Calu3 (cell line): ENCODE measurements at places on chromosomes 12 and 14.

DNA sequence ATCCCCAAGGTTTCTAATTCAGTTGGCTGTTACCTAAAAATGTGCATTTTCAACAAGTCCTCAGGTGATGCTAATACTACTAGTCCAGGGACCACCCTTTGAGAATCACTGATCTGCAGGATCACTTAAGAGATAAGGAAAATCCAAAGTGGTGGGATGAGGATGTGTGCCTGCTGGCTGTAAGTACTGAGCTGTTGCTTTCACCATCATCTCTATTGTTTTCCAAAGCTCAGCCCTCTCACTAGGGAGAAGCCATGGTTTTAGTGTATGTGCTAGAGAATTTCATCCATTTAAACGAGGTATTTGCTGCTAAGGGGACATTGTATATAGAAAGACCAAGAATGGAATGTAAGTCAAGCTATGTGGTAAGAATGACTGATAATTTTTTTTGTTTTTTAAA is 202.3 kb downstream of the KIF21A start:
- no peak for DNase-seq

GRCh38 chr14:52124791-52125684 is 56.2 kb upstream of the NID2 start:
- no peak for DNase-seq

DNA sequence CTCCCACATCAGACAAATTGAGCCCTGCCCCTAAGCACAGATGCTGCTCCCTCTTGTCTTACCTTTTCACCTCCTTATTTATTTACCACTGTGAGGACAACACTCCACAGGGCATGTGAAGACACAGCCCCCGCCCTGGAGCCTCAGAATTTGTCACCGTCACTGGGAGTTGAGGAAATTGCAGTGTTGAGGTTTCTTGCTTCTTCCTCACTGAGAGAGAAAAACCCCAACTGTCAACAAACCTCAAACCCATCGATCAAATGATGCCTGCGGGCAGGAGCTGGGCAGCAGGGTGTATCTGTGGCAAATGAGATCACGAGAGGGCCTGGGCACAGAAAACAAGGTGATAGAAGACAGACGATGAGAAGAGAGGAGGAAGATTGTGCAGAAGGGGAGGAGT is 30.5 kb upstream of the PLEKHG3 start:
- DNase-seq: no peak

- no peak for DNase-seq
Measured at GRCh38 chr14:91021991-91022621, 38.3 kb downstream of the RPS6KA5 start.

DNA sequence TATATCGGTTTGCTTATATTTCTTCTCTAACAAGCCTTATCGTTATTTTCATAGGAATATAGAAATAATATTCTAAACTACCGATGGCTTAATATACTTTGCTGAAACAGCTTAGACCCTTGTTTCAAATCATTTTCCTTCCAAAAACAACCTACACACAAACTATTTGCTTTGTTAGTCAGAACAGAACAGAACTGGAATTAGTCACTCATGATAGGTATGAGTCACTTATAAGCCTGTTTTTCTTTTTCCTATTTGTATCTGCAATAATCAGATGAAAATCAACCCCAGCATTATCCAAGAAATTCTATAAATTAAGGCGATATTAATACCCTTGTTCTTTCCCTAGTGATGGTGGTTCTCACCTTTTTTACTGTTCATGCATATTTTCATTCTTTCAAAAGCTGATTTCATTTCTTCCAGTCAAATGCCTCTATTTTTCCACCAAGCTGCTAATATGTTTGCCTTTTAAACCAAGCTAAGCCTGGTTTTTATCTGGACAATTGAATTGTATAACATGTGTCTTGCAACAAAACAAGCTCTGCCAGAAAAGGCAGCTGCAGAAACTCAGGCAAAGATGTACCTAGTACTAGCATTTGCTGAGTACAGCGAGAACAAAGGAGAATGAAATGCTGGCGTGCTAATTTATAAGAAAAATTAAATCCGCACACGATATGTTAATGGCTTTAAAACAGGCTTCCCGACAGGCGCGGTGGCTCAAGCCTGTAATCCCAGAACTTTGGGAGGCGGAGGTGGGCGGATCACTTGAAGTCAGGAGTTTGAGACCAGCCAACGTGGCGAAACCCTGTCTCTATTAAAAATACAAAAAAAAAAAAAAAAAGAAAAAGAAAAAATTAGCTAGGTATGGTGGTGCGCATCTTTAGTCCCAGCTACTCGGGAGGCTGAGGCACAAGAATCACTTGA is 1418.2 kb downstream of the AACS start:
- no peak for DNase-seq

DNA sequence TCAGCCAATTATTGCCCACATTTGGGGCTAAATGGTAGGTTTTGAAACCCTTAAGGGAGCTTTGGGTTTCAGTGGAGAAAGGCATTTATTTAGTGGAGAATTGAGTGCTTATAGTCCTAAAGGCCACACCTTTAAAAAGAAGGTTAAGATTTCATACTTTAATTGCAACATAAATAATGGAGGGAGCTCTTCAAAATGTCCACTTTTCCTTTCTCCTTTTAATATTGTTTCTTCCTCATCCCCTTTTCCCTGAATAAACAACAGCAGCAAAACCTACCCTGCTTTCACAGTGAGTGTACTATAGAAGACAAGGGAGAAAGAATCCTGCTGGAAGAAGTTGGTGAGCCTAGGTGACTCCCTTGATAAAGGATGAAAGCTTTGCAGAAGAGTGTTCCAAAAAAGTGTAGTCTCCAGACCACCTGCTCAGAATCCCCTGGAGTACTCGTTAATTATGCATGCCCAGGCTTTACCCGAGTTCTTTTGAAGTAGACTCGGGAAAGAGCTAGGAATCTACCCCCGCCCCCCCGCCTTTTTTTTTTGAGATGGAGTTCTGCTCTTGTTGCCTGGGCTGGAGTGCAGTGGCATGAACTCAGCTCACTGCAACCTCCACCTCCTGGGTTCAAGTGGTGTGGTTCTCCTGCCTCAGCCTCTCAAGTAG is 11.5 kb upstream of the EID3 start:
- DNase-seq: no peak

GRCh38 chr14:64174922-64175782 is 119.0 kb downstream of the ESR2 start:
- DNase-seq: no peak

GRCh38 chr14:89826596-89826995 is 127.9 kb downstream of the EFCAB11 start:
- no peak for DNase-seq

DNA sequence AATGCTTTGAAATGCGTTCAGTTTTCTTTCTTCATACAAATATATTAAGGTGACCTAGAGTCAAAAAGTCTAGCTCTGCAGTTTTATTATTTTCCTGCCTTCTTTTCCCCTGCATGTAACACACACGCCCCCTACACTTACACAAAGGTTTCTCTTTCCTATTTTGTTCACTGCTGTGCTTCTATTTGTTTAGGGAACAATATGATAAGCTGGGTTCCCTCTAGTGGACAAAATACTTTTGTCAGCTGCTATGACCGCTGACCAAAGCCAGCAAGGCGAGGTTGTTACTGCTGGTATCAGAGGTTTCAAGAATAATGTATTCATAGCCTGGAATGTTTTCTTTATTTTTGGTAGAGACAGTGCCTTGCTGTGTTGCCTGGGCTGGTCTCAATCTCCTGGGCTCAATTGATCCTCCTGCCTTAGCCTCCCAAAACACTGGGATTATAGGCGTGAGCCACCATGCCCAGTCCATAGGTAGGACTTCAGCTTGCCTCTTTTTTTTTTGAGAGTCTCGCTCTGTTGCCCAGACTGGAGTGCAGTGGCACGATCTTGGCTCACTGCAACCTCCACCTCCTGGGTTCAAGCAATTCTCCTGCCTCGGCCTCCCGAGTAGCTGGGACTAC is 33.4 kb downstream of the FNTB start:
- peak; percentile 50 for DNase-seq

DNA sequence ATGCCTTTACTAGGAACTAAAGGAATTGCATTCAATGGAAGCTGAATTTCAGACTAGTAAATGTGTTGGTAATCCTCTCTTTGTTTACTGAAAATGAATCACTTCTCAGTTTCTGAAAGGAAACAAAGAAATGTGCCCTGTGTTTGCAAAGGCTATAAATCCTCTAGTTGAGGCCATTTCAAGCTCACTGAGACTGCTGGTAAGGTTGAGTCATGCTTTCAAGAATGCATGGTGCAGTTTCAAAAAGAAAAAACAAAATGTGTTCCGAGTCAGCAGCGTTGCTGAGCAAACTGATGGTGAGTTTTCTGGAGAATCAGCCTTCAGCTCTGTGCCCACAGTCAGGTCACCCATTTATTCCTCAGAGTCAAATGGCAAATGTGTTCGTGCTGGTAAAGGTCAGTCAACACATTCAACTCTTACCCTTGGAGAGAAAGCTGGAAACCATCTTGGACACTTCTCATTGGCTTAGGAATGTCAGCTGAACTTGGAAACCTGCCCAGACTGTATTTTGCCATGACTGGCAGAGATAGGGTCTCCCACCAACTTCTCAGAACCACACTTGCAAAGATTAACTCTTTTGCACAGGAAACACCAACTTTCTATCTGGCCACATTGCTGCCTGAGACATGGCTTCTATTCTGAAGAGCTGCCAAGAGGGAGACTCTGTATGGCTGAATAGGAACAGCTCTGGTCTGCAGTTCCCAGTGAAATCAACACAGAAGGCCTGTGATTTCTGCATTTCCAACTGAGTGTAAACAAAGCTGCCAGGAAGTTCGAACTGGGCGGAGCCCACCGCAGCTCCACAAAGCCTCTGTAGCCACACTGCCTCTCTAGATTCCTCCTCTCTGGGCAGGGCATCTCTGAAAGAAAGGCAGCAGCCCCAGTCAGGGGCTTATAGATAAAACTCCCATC is 484.4 kb downstream of the ATP23 start:
- peak; percentile 62 for DNase-seq

GRCh38 chr12:58804749-58805148 is 115.6 kb downstream of the LRIG3 start:
- peak; percentile 7 for DNase-seq

DNA sequence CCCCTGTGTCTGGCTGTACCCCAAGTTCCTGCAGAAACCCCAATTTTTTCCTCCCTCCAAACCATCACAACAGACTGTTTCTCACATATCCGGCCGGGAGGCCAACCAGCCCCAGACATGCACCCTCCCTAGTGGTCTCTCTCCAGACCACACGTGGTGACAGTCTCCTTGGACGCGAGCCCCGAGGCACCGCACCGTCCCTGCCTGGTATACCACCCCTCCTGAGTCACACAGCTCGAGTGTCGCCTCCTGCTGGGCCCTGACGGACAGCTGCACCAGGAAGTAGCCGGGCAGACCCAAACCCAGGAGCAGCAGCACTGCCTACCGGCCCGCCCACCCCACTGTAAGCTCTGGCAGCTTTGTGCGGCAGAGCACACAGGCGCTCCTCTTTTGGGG is 97.4 kb downstream of the RFLNA start:
- no peak for DNase-seq

- no peak for DNase-seq
Measured at GRCh38 chr14:74875941-74876913, at the start of gene PROX2. Gene PROX2, minus strand, starts transcription at chr14:74876145. Its CDS starts 12,311 bp downstream, at chr14:74863834.
